ENCODE measurements at places on chromosomes 5 and 9.

- DNase-seq: no peak
These were observed 80.0 kb upstream of the LRRTM2 start for GRCh38 chr5:138955013-138955660.

DNA sequence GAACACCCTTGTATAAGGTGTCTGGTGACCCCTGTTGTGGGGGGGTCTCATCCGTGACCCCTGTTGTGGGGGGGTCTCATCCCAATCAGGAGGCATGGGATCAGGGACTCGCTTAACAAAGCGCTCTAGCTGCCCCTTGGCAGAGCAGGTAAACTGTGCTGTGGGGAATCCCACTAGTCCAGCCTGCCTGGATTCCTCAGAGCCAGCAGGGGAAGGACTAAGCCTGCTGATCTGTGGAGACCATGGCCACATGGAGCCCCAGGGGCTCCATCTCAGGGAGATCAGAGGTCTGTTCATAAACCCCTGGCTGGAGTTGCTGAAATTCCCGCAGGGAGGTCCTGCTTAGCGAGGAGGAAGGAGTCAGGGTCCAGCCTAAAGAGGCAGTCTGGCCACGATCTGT is 45.8 kb upstream of the TXNDC8 start:
- no peak for DNase-seq

- no peak for DNase-seq
These were observed 131.2 kb upstream of the LPCAT1 start for GRCh38 chr5:1654786-1655495.

DNA sequence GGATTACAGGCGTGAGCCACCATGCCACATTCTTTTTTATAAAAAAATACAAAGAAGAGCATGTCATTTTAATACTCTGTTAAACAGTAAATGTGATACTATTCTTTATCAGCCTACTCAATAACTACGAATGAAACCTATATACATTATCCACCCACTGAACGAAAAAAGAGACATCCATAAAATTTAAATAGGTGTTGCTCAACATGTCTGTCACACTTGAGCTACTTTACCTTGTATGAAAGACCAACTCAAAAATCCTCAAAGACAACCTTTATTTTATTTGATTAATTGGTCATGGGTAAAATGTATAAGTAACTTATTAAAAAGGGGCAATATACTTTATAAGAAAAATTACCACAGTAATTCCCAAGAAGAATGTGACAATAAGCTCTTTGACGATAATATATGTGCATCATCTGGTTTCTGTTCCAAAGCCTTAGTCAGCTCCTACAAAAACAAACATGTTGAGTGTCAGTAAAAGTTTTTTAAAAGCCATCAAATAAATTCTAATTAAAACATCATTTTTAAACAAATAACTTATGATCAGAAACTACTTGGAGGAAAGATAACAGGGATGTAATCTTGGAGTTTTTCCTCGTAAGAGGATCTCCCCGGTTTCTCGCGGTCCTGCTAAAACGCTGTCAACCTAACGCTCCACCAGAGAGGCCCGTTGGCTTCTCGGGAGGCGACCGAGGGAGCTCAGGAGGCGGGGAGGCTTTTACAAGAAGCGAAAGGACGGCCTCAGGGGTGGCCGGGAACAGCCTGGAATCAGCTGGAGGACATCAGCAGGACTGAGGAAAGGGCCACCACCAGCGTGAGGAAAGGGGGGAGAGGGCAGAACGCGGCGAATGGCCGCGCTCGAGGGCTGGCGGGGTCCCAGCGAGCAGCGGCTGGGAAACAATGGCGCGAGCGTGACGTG is 13.5 kb upstream of the ANKRD18B start:
- no peak for DNase-seq

GRCh38 chr9:34961574-34962490 is 3.7 kb downstream of the PHF24 start:
- DNase-seq: no peak

DNA sequence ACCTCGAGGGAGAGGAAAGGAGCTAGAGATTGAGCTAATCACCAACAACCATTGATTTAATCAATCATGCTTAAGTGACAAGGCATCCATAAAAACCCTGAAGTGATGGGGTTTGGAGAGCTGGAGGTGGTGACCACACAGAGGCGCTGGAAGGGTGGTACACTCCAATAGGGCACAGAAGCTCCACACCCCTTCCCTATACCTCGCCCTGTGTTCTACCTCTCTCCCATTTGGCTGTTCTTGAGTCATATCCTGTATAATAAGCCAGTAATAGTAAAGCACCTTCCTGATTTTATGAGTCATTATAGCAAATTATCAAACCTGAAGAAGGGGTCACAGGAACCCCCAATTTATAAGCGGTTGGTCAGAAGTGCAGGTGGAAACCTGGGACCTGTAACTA is 18.3 kb downstream of the ACTL7B start:
- no peak for DNase-seq

- no peak for DNase-seq
These were observed 8.1 kb downstream of the PRELID2 start for GRCh38 chr5:145826895-145827674.

GRCh38 chr5:37715361-37715760 is 124.5 kb downstream of the GDNF start:
- no peak for DNase-seq

- no peak for DNase-seq
These were observed 69.5 kb upstream of the TAS2R1 start for GRCh38 chr5:9699681-9700080.

DNA sequence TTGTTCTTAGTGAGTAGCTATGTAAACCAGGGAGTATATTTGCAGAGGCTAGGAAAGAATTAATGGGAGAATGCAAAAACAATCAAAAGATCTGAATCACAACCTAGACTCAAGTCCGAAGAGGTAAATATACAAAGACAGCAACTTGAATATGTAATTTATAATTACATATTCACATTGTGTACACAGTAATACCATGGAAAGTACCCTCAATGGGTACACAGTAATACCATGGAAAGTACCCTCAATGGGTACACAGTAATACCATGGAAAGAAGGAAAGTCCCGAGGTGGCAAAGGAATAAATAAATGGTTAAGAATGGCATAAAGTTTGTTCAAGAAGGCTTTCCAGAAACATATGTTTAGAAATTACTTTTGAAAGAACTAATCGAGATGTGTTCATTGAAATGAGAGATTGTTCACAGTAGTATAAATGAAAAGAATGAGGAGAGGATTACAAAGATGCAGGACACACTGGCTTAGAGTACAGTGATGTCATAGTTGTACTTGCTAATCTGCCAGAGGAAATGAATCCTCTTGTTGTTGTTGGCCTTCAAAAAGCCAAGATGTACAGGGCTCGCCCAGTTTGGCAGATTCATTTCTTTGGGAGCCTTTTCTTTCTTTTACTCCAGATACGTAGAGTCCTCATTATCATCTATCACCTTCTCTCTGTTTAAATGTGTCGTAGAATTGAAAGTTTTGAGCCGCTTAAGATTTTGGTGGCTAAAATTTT is 116.0 kb downstream of the UNC13B start:
- DNase-seq: no peak

DNA sequence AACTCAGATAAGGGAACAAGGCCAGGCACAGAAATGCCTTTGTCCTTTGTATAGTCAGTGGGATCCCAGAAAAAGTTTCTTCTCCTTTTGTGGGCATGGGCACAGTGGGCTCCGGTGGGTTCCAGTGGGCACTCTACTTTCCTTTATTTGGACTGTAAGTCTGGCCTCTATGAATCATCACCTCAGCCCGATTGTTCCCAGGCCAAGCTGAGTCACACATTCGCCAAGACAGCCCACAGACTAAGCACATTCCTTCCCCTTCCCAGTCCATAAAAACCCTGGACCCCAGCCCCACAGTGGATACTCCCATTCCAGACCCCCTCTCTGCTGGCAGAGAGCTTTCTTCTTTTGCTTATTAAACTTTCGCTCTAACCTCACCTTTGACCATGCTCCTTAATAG is 165.0 kb downstream of the FBXL17 start:
- no peak for DNase-seq

- DNase-seq: no peak
These were observed 94.0 kb upstream of the SH3GL2 start for GRCh38 chr9:17484906-17485305.

DNA sequence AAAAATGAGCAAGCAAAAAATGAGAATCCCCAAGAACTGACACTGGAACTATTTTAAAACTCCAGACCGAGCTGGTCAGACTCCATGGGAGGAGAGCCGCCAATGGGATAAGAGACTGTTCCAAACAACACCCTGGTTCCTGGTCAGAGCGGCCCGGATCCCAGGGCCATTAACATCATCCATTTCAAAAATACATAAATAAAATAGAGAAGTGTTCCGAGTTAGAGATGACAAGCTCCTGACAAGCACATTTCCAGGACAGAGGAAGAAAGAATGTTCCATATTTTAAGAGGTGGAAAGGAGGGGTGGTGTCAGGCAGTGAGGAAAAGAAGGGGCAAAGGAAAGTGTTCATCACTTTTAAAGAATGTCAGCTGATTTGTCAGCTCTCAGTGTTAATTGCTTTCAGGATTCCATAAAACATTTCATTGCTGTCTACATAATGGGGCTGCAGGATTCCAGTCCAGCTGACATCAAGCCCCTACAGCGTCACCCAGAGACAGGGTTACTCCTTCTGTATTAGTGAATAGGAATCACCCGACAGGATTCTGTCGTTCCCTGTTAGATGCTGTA is 202.5 kb upstream of the TRIM32 start:
- no peak for DNase-seq

Data from GM12892 (cell line).